Activated CD8-positive, alpha-beta memory T cell treated with anti-CD3 and anti-CD28 coated beads, Interleukin-2, amount 10 ng/mL, durations not matched to agents 7 days and 5 days (primary cell): ENCODE measurements at places on chromosomes 13 and 19.
A peak's percentile ranks its signal among the peaks of the same experiment; 100 is the strongest.

GRCh38 chr19:39795001-39795400 lies 16.3 kb downstream of the LEUTX start:
- peak; percentile 72 for DNase-seq

DNA sequence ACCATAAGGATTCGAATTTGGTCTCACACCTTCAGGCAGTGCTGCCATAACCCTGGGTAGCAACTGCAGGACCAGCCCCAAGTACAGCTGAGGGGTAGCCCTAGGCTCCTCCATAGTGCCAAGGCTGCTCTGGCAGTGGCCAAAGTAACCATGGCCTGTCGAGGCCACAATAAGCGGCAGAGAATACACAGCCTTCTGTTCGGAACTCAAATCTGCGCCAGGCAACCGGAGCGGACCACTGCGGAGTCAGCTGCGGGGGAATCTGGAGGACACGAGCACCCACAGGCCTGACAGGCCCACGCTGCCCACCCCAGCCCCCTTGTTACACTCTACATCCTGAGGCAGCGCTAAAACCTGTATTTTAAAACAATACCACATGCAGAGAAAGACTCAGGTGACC lies 48.7 kb downstream of the CCDC70 start:
- peak; percentile 31 for DNase-seq

- no peak for DNase-seq
Observed at GRCh38 chr13:97283888-97284287, 61.8 kb downstream of the MBNL2 start.

DNA sequence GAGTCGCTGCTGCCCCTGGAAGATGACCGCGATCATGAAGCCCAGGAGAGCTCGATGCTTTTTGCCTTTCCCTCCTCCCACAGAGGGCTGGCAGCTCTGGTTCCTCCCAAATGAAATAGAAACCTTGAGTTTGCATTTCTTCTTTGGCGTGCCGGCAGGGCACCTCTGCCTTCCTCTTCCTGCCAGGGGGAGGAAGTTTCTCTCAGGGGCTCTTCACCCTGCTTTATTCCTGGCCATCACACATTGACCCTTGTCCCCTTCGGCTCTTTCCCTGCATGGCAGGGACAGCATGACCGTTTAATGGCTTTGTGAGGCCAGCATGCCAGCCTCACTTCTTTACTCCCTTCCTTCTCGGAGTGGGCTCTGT lies 47.9 kb downstream of the ACTN4 start:
- no peak for DNase-seq

- no peak for DNase-seq
Observed at GRCh38 chr19:34096020-34096915, 76.0 kb upstream of the LSM14A start.

- DNase-seq, result no peak
Observed at GRCh38 chr19:5567360-5567969, at the start of gene TINCR. Gene TINCR (minus strand): TSS chr19:5567953.

DNA sequence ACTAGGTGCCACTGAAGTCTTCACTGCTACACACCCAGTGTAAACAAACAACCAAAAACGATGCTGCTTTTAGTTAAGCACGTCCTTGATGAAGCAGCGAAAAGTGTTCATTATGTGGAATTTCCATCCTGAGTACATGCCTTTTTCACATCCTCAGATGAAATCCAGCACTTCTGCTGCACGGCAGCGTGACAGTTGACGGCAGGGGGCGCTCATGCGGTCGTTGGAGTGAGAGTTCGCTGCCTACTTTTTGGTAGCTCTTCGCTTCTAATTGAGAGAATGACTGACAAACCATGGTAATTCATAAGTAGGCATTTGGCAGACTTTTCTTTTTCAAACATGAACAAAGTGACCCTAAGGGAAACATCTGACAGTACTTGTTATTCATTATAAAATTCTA lies 1124.9 kb downstream of the EFNB2 start:
- no peak for DNase-seq

DNA sequence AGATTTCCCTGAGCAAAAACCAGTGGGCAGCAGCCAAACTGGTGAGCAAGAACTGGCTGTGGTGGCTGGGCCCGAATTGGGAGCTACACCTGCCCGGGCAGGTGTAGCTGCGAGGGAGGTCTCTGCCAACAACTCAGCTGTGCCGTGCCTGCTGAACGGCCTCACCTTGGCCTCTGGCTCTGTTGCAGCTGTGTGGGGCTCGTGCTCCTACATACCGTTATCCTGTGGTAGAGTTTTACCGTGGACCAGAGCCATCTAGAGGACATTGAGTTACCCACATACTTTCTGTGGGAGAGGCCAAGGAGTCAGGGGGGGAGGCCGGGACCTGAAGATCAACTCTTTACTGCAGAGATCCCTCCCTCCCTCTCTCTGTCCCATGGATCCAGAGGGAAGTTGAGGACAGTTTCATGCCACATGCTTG lies 113.2 kb downstream of the TM9SF2 start:
- no peak for DNase-seq

DNA sequence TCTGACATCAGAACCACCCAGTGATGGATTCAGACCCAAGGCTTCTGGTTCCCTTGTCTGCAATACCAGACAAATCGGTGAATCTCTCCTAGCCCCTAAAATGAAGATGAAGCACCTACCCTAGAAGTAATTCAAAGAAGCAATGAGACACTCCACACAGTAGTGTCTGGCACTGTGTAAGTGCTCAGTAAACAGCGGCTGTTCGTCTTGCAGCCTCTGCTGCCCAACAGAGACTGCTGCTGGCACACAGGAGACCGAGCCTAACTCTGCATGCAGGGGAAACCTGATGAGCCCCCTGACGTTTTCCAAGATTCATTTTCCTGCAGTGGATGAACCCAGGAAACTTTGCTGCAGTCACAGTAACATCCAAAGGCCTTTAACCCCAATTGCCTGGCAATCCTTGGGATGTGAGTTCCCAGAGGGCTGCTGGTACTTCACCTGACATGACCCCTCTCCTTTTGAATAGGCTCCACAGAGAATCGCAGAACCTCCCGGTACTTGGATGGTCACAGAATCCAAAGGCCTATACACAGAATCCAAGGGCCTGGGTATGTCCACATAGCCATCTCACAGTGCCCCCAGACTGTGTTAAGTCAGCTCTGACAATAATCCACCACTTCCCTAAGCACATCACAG lies 6.7 kb downstream of the MED26 start:
- DNase-seq, result no peak
